Daoy (cell line): ENCODE measurements at places on chromosomes 11 and 22. TPM values are rescaled to one million over a fixed set of nuclear protein-coding genes. Genes with fewer than 3 reads are reported as not detected.
A peak's percentile ranks its signal among the peaks of the same experiment; 100 is the strongest.

DNA sequence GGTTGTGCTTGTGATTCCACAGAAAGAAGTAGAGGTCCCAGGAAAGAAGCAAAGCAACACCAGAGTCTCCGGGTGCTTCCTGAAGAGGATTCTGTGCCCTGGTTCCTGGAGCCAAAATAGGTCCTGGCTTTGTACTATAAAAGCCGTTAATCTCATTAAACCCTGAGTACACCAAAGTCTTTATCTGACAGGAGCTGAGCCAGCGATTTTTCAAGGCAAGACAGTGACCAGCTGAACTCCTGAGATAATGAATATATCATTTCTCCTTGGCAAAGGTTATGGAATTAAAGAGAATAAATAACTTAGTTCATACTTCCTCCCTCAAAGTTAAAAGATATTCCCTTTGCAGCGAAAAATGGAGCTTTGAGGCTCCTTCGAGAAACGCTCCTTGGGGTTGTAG is 5.2 kb downstream of the TMEM138 start:
- no peak for DNase-seq

Gene SCGB2A2
- total RNA-seq, result not detected in 2 replicates

Gene OR10W1
- total RNA-seq, result not detected in 2 replicates

DNA sequence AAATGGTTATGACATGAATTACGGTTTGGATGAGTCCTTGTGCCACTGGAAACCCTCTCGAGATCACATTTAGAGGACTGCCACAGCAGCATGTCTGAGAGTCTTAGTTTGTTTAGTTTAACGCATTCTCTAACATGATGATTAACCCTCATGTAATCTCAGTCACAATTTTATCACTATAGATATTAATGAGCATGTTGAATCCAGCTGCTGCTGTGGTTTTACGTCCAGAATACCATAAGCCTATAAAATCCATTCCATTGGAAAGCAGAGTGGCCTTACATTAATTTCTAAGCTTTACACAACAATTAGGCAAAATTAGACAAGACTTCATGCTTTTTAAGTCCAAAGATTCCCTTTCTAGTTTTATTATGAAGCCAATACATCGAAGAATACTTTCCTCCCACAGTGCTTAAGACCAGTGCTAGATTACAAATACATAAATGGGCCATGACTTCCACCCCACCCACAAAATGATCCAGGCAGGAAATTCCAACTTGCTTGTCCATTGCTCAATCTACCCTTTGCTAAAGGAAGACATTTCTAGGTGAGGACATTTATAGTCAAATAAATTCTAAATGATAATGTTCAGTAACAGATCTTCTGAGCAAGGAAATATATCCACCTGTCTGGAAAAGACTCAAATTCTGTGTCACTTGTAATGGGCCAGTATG is 3.5 kb upstream of the ELMOD1 start:
- peak; percentile 40 for DNase-seq

DNA sequence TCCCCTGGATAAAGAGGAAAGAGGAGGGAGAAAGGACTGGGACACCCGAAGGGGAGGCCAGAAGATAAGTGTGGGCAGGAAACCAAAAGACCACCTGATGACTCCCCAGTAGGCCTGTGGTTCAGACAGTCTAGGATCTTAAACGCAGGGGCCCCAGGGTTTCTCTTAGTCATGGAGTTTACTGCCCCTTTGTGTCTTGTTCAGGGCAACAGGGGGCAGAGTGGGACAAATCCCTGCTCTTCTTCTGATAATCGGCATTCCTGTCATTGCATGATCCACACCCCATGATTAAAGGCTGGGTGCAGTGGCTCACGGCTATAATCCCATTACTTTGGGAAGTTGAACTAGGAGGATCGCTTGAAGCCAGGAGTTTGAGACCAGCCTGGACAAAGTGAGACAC is 4.7 kb upstream of the TMPRSS13 start:
- no peak for DNase-seq

- DNase-seq, result no peak
Measured at GRCh38 chr11:46696212-46696558, 4.2 kb downstream of the ARHGAP1 start.

Gene DTX4
- not detected in 2 replicates for total RNA-seq

Gene VPREB3
- not detected in 2 replicates for total RNA-seq

DNA sequence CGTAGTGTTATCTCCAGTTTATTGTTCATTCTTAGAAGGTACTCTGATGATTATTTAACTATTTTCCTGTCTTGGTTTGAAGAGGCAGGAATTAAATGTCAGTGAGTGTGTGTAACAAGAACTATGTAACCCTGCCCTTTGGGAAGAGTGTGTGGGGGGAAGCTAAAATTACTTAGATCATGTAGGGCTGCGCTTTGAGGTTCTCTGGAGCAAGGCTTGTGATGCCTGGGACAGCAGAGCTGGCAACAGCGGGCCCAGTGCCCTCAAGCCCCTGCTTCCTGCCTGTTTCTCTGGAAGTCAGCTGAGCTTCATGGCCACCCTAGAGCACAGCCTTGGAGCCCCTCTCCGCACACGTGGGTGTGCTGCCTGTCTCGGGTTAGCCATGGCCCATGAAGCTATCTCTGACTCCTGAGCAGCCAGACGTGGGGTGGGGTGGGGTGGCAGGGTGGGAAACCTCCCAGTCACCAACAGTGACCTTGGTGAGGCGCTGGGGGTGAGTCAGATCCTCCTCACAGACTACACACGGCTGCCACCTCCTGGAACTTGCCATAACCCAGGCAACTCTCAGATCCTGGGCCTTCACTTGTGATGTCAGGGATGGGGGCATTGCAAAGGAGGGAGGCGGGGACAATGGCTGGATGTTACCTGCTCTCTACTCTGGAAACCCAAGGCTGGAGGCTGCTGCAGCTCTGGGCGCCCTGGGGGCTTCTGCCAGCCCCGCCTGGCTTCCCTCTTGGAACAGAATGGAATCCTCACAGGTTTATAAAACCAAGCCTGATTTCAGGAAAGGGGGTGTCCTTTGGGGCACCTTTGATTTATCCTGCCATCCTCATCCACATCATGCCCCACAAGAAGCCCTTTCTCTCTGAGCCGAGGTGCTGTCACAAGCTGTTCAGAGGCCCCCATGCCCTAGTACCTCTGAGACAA is 88.6 kb downstream of the SNX19 start:
- DNase-seq, result peak; percentile 91

DNA sequence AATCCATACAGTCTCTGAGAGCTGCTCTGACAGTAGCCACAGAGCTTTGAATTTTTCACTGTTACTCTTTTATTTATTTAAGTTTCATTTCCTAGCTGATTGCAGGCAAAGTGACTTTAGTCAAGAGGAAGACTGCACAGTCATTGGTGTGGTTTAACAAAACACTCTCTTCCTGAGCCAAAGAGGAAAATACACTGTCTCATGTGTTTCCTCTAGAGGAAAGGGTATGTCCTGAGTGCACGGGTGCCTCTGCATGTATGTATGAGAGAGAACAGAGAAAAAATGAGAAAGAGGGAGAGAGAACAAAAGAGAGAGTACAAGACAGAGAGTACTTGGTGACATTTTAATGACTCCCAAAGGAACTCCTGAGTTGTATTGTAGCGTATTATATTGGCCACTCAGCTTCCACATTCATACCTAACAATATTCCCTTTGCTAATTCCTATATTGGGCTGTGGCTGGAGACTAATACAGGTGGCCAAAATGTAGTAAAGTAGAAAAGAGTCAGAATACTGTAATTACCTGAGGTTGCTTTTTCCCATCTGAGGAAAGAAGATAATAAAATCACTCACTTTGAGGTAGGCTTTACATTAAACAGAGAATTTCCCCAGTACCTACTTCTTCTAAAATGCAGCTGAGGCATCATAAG is at the start of gene OR4D9:
Gene OR4D9 (plus strand): TSS at position 599 of the 649 bp plus-strand sequence. CDS start 3,374 bp downstream, outside the sequence.
- DNase-seq, result peak; percentile 41

Gene CYTH4
- total RNA-seq, result 1.7 and 8.2 TPM in 2 replicates

DNA sequence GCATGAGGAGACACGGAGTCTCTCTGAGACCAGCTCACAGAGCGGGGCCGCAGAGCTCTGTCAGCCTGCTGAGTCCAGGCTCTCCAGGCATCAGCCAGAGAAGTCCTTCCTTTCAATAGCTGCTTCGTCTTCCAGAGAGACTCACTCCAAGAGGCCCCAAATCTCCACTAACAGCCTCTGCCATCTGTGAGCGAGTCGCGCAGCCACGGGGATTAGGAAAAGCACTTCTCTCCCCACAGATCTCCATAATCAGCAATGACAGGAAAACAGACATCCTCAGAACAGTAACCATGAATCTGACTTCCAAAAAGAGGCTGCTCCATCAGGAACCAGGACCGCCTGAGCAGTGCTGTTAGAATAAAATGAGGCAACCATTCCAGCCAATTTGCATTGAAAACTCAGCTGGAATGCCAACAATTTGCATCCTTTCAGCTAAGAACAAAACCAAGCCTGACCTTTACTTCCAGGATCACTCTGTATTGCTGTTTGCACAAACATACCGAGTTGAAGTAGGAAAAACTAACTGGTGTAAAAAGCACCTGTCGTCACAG is 65.4 kb downstream of the SMCO4 start:
- DNase-seq, result no peak

Gene PRR5L
- 51.8 and 69.9 TPM in 2 replicates for total RNA-seq

Gene OR52I1
- not detected in 2 replicates for total RNA-seq

Gene SLC43A1
- 5.6 and 9.0 TPM in 2 replicates for total RNA-seq

Gene MS4A6E
- total RNA-seq, result not detected in 2 replicates

- no peak for DNase-seq
Measured at GRCh38 chr11:133173810-133174412, 358.4 kb downstream of the OPCML start.

Gene SLC25A45
- total RNA-seq, result 0.23 TPM in 1 of 2 replicates, not detected in the other

Gene GAL
- 5.1 and 8.3 TPM in 2 replicates for total RNA-seq

- no peak for DNase-seq
Measured at GRCh38 chr11:3939651-3940190, 84.3 kb downstream of the STIM1 start.

DNA sequence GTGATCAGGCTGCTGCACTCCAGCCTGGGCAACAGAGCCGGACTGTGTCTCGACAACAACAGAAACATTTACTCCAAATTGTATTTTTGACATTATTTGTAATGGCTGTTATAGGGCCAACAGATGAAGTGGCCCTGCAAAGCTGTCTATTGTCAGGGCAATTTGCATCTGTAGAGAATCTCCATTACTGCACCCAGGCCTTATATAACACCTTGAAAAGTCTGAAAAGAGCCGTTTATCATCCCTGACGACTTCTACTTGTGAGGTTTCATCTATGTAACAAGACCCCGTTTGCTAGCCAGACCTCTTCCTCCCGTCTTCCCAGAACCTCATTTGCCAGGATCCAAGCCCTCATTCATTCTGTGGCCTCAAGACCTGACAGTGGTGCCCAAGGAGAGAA is 9.1 kb upstream of the CTTN start:
- no peak for DNase-seq
